ENCODE measurements at places on chromosomes 5 and 9. TPM values are rescaled to one million over a fixed set of nuclear protein-coding genes. Genes with fewer than 3 reads are reported as not detected.

Gene SAPCD2
- total RNA-seq, result 5.5 TPM

Gene GCNT4
- 1.3 TPM for total RNA-seq

Gene KLHL3
- total RNA-seq, result 2.9 TPM

Gene RASGRF2
- total RNA-seq, result 7.5 TPM

Gene CATSPER3
- total RNA-seq, result 0.16 TPM

Gene GPX8
- total RNA-seq, result 0.16 TPM

Gene CNTNAP3
- not detected for total RNA-seq

Gene IFNW1
- not detected for total RNA-seq

Gene CDH9
- not detected for total RNA-seq

Gene PRSS3
- total RNA-seq, result 0.82 TPM

Gene JAKMIP2
- 1.3 TPM for total RNA-seq

Gene PCDHGA11
- total RNA-seq, result 0.05 TPM

Gene PCDHGA9
- total RNA-seq, result 0.16 TPM

Gene TBC1D13
- total RNA-seq, result 23.7 TPM

Gene ADGRV1
- total RNA-seq, result 0.53 TPM

Gene PCDHB13
- total RNA-seq, result 0.16 TPM

Gene ADGRD2
- total RNA-seq, result not detected

Gene IL17B
- not detected for total RNA-seq

Gene PCDHB7
- total RNA-seq, result not detected
